ENCODE measurements at places on chromosomes 4 and X.

GRCh38 chrX:121479406-121479805, 432.0 kb downstream of the GLUD2 start:
- peak; percentile 0 for DNase-seq

GRCh38 chr4:154506253-154506652, 14.7 kb upstream of the DCHS2 start:
- peak; percentile 35 for DNase-seq

DNA sequence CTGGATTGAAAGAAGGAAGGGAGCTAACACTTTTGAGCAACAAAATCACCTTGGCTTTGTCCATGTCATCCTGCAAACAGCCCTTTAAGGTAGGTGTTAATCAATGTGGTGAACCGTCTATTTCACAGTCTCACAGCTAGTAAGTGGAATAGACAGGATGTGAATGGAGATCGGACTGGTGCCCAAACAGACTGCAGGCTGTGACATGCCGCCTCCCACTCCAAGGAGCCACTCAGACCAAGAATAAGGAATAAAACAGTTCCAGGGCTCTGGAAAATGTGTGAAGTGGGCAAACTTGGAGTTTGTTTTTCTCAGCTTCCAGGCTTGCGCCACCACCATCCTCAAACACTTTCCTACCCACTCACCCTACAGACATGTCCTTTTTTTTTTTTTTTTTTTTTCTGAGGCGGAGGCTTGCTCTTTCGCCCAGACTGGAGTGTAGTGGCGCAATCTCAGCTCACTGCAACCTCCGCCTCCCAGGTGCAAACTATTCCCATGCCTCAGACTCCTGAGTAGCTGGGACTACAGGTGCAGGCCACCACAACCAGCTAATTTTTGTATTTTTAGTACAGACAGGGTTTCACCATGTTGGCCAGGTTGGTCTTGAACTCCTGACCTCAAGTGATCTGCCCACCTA, 57.7 kb upstream of the SEC24B start:
- DNase-seq: no peak

- no peak for DNase-seq
Measured at GRCh38 chrX:118024482-118024881, 92.1 kb downstream of the KLHL13 start.

- no peak for DNase-seq
Measured at GRCh38 chr4:176790398-176790797, 2.3 kb downstream of the VEGFC start.

GRCh38 chr4:149999485-150000074, 78.7 kb upstream of the DCLK2 start:
- peak; percentile 86 for DNase-seq

- peak; percentile 11 for DNase-seq
Measured at GRCh38 chr4:183541752-183542040, 36.8 kb downstream of the ING2 start.

GRCh38 chrX:130084631-130085237, 25.6 kb downstream of the ELF4 start:
- no peak for DNase-seq

- DNase-seq: peak; percentile 66
Measured at GRCh38 chr4:72295966-72296557, 264.3 kb downstream of the NPFFR2 start.

DNA sequence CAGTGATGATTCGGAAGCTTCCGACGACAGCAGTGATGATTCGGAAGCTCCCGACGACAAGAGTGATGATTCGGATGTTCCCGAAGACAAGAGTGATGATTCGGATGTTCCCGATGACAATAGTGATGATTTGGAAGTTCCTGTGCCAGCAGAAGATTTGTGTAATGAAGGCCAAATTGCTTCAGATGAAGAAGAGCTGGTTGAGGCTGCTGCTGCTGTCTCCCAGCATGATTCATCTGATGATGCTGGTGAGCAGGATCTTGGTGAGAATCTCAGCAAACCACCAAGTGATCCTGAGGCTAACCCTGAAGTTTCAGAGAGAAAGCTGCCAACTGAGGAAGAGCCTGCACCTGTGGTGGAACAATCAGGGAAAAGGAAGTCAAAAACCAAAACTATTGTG, 14.2 kb downstream of the CXCR3 start:
- no peak for DNase-seq

GRCh38 chr4:69044247-69044646, 52.0 kb upstream of the UGT2B7 start:
- no peak for DNase-seq

DNA sequence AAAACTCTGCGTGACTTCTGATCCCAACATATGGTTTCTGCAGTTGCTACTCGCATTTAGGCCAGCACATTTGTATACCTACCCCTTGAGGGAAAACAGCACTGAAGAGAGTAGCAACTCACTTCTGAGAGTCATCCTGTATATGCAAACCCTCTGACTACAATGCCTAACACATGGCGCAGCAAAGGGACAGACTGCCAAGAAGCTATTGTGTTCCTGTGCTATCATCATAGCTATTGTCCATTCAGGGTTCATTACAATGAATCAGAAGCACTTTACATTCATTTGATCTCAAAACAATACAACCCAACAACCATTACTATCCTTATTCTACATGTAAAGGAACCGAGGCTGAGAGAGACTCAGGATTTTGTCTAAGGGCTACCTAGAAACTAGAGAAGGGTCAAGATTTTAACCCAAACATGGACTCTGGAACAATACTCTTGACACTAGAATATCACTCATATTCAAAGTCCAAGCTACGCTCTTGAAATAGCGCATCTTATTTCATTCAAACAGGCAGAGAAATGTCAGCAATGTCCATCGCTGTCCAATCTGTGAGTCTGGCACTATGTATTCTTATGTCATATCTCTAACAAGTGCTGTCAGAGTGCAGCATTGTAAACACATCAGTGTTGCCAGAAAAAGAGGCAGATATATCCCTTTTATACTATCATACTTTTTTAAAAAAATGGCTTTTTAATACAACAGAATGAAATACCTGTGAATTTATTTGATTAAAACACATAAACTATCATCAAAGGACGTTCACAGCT, 173.6 kb downstream of the CORIN start:
- no peak for DNase-seq

DNA sequence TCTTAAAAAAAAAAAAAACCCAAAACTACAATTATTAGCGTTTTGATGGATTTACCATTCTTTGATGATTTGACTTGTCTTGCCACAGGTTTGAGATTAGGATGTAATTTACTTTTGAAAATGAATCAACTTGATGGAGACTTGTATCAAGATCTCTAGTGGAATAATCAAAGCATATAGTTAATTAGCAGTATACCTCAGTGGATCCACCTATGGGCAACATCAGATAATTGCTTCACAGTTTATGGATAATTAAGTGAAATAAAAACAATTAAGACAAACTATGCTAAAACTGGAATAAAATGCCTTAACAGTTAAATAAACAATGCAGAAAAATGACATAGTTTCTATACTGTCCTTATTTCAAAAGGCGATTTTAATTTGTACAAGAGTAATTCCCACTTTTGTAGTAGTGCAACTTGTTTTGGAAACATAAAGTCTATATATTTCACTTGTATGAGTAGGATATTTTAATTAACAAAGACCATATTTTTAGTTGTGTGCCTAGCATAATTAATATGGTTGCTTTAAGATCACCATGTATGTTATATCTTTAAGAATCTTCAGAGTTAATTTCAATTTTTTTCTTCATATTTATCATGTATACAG, 4.2 kb downstream of the CPEB2 start:
- peak; percentile 17 for DNase-seq

DNA sequence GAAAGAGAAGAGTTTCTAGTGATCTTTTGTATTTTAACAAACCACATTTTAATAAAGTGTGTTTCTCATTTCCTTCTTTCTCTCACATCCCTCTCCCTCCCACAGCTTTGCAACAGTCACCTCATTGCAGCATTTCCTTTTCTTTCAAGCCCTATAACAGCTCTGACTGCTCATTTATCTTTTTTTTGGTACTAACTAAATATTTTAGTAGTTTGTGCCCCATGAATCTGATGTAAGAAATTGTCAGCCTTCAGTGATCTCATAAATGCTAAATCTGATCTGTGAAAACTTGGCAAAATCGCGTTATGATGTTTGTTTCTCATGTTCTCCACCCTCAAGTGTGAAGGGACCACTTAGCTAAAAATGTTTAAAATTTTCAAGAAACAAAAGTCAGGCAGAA, 258.5 kb upstream of the SLIT2 start:
- peak; percentile 75 for DNase-seq

DNA sequence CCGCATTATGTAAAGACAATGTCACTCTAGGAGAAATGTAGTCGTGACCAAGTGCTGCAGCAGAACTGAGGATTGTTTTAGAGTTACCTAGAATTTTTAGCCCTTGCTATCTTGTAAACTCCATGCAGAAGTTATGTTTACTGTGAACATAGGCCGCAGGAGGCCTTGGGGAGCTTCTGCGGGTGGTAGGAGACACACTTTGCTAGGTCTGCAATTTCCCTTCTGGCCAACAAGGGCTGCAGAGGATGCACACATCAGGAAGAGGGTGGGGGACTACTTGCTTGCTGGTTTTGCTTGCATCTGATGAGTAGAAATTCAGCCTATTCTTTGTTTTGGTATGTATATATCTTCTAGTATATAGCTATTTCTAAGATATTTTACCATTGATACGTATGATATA, 23.1 kb downstream of the BANK1 start:
- DNase-seq: no peak

GRCh38 chr4:52234561-52235440, 183.7 kb downstream of the SPATA18 start:
- peak; percentile 62 for DNase-seq

- peak; percentile 42 for DNase-seq
Measured at GRCh38 chrX:154805696-154806091, 409 bp upstream of the MPP1 start.

- DNase-seq: peak; percentile 22
Measured at GRCh38 chr4:150578745-150579501, 3.0 kb upstream of the MAB21L2 start.

DNA sequence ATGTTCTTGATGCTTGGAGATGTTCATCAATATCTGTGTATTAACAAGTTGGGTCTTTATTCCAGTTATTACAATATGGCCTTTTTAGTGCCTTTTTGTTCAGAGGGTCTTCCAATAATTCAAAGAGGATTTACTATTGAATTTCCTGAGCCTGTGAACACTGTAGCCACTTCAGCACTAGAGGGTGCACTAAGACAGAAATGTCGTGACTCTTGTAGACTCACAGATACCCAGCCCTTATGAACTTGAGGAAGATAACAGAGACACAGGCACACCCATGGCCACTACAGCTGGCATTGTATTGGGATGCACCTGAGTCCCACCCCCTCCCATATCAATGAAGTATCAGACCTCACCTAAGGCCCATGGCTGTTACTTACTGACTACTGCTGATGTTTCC, 54.4 kb upstream of the ACTRT1 start:
- DNase-seq: peak; percentile 4

GRCh38 chr4:22253431-22253830, 262.4 kb downstream of the ADGRA3 start:
- DNase-seq: no peak

DNA sequence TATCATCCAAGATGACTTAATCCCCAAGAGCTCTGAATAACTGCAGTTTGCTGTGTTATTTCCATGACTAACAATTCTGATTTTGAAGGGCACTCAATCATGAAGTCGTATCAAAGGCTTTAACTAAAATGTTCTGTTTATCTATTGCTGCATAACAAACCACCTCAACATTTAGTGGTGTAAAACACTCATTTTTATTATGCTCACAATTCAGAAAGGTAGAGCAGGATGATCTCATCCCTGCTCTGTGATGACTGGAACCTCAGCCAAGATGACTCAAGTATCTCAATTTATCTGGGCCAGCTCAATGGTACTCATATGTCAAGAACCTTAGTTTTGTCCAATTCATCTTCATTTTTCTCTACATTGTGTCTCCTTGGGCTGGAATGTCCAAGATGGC, 451.1 kb downstream of the PPARGC1A start:
- no peak for DNase-seq

GRCh38 chrX:14491689-14492088, 37.6 kb upstream of the GLRA2 start:
- DNase-seq: no peak

DNA sequence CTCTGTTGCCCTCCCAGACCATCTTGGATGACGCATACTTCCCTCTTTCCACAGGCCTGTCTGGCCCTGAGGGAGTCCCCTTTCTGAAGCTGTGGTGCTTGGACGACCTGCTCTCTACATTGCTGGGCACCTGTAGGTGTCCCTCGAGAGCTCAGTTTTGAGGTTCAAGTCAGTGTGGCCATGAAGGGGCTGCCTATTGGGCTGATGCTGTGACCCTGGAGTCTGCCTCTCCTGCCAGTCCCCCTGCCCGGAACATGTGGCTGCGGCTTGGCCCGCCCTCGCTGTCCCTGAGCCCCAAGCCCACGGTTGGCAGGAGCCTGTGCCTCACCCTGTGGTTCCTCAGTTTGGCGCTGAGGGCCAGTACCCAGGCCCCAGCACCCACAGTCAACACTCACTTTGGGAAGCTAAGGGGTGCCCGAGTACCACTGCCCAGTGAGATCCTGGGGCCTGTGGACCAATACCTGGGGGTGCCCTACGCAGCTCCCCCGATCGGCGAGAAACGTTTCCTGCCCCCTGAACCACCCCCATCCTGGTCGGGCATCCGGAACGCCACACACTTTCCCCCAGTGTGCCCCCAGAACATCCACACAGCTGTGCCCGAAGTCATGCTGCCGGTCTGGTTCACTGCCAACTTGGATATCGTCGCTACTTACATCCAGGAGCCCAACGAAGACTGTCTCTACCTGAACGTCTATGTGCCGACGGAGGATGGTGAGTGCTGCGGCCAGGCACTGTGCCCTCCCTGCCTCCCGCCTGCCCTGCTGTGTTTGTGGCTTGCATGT, 3.0 kb downstream of the NLGN3 start:
- no peak for DNase-seq

DNA sequence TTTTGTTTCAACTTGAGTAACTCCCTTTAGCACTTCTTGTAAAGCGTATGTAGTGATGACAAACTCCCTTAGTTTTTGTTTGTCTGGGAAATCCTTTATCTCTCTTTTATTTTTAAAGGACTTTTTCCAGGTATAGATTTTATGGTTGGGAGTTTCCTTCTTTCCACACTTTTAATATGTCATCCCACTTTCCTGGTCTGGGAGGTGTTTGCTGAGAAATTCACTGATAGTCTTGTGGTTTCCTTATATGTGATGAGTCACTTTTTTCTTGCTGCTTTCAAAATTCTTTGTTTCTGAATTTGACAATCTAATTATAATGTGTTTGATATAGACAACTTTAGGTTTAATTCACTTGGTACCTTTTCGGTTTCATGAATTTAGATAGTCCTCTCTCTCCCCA, 353.9 kb downstream of the GPAT3 start:
- peak; percentile 29 for DNase-seq

DNA sequence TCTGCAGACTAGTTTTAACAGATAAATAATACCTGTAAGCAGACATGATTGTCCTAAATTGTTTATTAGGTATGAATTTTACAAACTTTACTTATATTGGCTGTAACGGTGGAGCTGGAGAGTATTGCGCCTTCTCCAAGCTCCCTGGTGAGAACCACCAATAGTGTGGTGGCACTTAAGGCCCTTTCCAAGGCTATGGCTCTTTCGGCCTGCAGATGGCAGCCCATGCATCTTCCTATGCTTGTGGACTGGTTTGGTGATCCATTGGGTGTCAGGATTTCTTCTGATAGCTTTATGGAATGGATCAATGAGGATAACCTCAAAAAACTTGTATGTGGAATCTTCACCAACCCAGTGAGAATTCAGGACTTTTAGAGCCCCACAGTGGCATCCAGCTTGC, 7.8 kb downstream of the LARP1B start:
- DNase-seq: peak; percentile 32

GRCh38 chr4:108171339-108172230, 2.9 kb upstream of the LEF1 start:
- DNase-seq: no peak
